ENCODE measurements at places on chromosomes 12 and 14.

DNA sequence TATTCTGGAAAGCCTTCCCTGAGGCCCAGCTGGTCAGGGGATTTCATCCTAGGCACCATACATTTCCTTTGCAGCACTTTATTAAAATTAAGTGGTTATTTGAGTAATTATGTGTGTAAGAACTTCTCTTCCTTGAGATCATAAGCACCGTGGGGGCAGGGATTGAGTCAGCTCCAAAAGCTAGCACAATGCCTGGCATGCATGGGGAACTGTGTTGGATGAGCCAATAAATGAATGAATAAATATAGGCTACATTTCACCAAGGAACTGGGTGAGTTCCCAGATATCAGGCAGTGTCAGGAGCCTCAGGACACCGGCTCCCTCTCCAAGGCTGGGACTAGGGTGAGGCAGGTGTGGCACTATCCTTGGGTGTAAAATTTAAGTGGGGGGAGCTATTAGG lies 82.8 kb upstream of the FBXO21 start:
- DNase-seq = no peak

- no peak for DNase-seq
Measured at GRCh38 chr12:2228535-2228934, 175.7 kb downstream of the CACNA1C start.

DNA sequence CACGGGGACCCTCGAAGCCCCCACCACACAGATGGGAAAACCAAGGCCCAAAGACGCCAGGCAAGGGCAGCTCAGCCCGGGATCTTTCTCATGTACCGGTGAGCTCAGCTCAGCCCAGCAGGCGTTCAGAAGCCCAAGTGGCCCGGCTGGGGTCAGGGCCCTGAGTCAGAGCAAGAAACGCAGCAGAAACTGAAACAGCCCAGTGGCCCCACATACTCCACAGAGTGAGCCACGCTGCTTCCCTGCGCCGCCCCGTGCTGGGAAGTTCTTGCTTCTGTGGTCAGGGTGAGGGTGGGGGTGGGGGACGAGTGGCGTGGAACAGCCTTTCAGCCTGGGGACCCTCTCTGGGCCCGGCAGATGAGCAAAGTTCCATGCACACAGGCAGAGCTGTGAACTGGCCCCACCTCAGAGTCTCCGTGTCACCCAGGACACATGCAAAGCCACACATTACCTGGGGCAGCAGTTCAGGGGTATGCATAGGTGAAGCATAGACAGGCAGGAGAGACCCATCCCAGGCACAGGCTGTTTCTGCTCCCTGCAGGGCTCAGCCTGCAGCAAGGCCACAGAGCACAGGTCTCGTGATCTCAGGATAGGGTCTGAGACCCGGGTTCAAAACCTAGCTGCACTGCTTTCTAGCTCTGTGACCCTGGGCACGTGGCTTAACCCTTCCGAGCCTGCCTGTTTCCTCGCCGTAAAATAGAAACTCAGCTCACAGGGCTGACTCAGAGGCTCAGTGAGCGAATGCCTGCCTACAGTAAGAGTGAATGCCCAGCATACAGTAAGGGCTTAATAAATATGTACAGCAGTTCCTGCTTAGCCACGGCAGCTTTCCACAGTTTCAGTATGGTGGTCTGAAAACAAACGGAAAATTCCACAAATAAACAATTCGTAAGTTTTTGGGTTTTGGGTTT lies 21.6 kb downstream of the NCOR2 start:
- peak; percentile 85 for DNase-seq

DNA sequence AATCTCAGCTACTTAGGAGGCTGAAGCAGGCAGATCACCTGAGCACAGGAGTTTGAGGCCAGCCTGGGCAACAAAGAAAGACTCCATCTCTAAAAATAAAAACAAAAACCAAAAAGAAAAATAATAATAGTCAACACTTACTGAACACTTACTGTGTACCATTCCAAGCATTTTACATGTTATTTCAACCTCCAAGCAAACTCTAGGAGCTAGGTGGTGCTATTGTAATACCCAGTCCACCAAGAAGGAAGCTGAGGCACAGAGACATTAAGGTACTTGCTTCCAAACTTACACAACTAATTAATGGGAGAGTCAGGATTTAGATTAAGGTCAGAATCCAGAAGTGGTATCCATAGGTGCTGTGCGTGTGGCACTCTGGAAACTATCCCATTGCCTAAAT lies 13.7 kb upstream of the OR6J1 start:
- no peak for DNase-seq

DNA sequence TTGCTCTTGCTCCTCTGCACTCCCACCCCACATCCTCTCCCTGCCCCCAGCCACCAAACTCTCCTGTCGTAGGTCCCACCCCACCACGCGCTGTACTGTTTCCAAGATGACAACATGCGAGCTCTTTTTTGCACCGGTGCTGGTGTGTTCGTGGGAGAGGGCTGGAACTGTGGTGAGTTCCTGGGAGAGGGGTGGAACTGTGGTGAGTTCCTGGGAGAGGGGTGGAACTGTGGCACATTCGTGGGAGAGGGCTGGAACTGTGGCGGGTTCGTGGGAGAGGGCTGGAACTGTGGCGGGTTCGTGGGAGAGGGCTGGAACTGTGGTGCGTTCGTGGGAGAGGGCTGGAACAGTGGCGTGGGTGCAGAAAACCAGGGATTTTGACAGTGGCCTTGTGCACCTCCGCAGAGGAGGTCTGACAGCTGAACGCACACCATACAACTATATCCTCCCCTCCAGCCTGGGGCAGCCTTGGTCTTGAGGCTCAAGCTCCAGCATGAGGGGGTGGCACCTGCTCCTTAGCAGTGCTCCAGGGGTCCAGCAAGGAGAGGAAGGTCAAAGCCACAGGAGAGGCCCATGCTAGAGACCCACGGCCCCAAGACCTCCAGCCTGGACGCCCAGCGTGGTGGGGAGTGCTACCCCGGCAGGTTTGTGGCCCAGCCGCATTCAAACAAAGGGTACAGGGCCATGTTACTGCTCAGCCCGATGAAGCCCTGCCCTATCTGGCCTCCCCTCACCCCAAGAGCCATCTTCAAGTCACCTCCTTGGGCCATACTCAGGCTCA lies 50.1 kb downstream of the ACTN1 start:
- peak; percentile 30 for DNase-seq

GRCh38 chr12:127728285-127728684 lies 538.7 kb upstream of the TMEM132C start:
- no peak for DNase-seq

DNA sequence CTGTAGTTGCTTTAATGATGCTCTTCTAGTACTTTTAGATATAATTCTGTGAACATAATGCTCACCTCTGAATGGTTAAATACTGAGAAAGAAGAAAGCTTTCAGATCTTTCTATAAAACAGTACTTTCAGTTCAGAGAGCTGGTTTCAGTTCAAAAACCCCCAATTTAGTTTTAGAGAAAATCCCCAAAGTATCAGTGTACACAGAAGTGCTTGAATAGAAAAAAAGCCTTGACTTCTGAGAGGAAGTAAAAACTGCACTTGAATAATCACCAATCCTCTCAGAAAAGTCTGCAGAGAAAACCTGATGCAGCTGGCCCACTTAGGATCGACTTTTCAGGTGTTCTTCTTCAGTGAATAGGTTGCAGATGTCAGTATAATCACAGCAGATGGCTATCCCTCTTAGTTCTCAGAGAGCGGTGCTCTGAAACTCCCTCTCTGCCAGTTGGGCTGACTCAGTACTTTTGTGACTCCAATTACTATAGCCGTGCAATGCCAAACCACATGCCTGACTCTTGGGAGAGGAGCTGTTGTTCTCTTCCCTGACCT lies 616.3 kb downstream of the LRFN5 start:
- DNase-seq = no peak

DNA sequence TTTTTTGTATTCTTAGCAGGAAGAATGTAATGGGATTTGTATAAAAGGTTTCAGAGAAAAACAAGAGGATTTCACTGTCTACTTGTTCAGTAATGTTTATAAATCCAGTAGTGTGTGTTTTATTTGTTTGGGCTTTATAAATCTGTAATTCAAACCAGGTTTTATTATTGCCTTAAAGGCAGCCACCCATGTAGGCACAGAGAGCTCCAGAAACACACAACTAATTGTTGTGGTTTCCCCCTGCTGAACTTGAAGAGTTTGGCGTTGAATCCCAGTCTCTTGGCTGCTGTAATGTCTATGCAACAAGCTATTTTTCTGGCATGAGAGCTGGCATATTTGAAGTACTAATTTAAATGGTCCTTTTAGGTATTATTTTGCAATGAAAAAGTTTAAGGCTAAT lies 63.4 kb upstream of the SLCO1C1 start:
- no peak for DNase-seq

DNA sequence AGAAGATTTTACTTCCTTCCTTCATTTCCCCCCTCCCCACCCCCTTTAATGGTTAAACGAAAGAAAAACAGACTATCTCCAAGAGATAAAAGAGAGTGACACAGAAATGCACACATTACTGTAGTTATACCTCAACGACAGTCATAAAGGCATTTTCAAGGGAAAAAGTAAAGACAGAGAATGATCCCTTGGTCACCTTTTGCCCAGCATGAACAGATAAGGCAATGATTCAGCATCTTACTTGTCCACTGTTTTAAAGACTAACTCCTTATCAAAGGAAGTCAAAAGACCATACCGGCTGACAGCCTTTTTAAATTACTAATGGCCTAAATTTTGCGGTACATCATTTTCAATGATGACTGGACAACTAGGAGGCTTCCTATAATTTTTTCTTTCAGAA lies 326.6 kb downstream of the PAWR start:
- DNase-seq = no peak

DNA sequence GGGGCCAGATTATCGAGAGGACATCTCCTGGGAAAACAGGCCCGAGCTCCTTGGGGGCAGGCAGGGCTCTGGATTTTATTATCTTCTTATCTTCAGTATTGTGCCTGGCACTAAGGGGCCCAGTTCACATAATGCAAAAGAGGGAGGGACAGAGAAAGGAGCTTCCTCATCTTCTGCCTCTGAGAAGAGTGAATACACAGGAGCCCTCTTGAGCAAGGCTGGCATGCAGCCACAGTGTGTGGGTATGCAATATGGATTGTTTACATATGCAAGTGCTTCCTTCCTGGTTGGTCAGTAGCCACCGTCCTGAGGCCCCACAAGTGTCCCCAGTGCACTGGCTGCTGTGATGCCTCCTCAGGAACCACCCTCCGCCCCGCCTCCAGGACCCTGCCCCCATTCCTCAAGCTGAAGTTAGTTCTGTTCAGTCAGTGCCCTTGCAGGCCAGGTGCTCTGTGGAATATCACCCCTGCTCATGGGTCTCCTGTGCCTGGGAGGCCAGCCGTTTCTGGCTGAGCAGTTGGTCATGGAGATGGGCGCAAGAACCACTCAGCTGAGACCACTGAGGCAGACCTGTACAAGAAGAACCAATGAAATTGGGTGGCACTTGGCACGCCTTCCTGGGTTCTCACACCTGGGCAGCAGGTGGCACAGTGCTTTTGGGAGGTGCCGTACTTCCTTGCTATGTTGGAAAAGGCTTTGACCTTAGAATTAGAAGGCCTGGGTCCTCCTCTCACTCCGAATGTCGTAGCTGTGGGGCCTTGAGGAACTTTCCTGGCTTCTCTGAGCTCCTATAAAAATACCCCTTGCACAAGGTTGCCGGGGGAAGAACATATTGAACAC lies 35.1 kb upstream of the ACTN1 start:
- no peak for DNase-seq

DNA sequence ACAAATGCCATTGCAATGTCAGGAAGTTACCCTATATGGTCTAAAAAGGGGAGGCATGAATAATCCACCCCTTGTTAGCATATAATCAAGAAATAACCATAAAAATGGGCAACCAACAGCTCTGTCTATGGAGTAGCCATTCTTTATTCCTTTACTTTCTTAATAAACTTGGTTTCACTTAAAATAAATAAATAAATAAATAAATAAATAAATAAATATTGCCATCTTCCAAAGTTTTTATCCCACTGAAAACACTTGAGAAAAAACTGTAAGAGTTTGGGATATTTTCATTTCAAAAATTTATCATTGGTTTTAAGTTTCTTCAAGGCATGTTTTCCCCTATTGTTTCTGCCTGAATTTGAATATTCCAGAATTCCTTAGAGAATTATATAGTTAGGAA lies 89.8 kb downstream of the SYT10 start:
- DNase-seq = no peak

- DNase-seq = no peak
Measured at GRCh38 chr14:73252491-73253322, 15.4 kb downstream of the PAPLN start.

GRCh38 chr12:94628819-94629472 lies 21.4 kb downstream of the TMCC3 start:
- no peak for DNase-seq

All from activated CD4-positive, alpha-beta T cell treated with anti-CD3 and anti-CD28 coated beads for 36 hours (primary cell).